ENCODE measurements at places on chromosomes 6 and 20.

- DNase-seq: no peak
These were observed 16.7 kb upstream of the TFAP2A start for GRCh38 chr6:10431423-10432164.

DNA sequence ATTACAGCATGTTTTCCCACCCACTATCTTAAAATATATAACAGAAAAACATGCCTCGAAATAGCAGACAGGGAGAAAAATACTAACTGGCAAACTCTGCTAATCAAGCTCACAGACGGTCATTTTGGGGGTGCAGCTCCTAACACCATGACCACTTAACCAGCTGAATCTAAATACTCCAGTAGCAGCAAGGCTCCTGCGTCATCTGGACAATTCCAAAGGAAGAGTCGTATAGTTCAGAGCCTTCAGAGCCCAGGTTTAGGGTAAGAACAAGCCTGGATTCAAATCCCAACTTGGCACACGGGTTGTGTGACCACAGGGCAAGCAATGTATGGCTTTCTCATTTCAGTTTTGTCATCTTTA, 81.3 kb upstream of the COL21A1 start:
- no peak for DNase-seq

- DNase-seq: no peak
These were observed 1.7 kb downstream of the STX16 start for GRCh38 chr20:58652606-58653294.

DNA sequence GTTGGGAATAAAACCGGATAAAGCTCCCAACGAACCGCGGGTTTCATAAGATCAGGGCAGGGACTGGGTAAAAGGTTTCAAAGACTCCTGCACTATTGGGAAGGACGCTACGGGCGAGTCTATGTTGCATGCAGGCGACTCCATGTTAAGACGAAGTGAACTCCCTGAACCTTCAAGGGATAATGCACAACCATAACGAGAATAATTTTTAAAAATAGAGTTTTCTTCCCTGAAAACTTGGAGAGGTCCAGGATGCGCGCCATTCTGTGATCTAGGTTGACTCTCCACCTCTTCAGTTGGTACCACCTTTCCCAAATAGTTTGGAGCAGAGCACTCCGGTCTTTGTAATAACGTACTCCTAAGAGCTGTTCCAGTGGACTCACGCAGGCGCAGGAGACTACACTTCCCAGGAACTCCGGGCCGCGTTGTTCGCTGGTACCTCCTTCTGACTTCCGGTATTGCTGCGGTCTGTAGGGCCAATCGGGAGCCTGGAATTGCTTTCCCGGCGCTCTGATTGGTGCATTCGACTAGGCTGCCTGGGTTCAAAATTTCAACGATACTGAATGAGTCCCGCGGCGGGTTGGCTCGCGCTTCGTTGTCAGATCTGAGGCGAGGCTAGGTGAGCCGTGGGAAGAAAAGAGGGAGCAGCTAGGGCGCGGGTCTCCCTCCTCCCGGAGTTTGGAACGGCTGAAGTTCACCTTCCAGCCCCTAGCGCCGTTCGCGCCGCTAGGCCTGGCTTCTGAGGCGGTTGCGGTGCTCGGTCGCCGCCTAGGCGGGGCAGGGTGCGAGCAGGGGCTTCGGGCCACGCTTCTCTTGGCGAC, at the start of gene TPX2:
TSS of gene TPX2 (plus strand) at position 562 of the 821 bp plus-strand sequence. CDS start 18,187 bp downstream, outside the sequence.
- peak; percentile 73 for DNase-seq

- no peak for DNase-seq
These were observed 108.6 kb downstream of the MAP3K7 start for GRCh38 chr6:90478278-90478677.

GRCh38 chr6:46269447-46270229, 98.9 kb upstream of the ENPP5 start:
- no peak for DNase-seq

GRCh38 chr6:102798636-102799035, 1405.1 kb downstream of the GRIK2 start:
- no peak for DNase-seq

DNA sequence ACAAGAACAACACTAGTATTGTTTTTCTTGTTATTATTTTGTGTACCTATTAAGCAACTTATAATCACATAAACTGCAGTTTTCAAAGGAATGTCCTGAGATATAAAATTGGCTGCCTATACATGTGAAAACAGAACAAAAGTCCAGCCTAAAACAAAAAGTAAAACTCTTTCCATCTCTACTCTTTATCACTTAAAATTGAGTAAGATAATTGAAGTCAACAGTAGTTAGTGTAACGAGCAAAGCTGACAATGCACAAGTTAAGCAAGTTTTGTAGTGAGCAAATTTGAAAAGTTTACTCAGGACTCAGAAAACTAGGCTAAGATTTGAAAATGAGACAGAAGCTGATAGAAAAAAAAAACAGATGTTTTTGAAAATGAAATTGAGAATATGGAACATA, 941.4 kb upstream of the MAN1A1 start:
- DNase-seq: no peak

GRCh38 chr20:1875762-1876161, 19.4 kb upstream of the SIRPA start:
- no peak for DNase-seq

GRCh38 chr6:15308435-15309213, 62.8 kb downstream of the JARID2 start:
- no peak for DNase-seq

DNA sequence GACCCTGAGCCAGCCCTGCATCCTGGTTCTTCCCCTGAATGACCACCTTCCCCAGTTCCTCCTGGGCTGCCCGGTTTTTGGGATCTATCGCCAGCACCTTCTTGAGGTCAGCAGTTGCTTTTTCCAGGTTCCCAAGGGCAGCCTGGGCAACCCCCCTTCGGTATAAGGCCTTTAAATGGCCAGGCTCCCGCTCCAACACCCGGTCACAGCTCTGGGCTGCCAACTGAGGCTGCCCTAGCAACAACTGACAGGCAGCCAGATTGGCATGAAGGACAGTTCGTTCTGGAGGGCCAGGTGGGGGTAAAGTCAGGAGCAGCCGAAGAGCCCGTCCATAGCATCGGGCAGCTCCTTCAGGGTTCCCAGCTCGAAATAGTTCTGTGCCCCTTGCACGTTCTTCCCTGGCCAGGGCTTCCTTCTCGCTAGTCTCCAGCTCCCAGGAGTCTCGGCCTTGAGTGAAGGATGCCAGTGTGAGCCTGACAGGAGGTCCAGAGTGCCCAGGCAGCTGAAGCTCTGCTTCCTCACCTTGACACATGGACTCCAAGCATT, 778 bp upstream of the ATF6B start:
- no peak for DNase-seq

DNA sequence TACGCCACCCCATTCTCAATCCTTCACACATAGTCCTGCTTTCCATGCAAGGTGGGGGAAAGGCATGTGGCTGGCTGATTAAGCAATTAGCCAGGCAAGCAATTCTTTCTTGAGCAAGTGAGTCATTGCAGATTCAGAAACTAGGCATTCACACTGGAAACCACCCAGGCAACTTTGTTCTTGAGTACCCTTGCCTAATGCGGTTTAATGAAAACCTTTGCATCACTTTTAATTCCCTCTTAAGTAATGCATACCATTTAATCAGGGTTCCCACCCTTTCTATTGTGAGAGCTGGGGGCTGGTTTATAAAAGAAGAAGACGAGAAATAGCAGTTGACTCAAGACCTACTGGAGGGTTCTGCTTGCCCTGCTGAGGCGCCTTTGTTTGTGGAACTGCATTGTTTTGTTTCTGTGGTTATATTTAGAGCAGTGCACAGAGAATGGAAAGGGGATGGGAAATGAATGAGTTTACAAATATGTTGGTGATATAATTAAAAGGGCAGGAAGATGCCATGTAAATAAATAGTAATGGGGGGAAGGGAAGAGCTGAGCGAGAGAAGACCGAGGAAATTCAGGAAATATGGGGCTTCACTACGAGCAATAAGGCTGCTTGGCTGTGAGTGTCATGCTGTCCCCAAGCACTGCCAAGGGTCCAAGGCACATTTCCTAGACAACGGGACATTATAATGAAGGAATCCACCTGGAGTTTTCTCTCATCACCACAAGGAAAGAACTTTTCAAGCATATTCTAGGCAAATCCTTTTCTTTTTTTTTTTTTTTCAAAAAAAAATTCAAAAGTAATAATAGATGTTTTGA, 48.8 kb upstream of the TSHZ2 start:
- no peak for DNase-seq

GRCh38 chr6:126959765-126960164, 158.7 kb upstream of the RSPO3 start:
- DNase-seq: no peak

DNA sequence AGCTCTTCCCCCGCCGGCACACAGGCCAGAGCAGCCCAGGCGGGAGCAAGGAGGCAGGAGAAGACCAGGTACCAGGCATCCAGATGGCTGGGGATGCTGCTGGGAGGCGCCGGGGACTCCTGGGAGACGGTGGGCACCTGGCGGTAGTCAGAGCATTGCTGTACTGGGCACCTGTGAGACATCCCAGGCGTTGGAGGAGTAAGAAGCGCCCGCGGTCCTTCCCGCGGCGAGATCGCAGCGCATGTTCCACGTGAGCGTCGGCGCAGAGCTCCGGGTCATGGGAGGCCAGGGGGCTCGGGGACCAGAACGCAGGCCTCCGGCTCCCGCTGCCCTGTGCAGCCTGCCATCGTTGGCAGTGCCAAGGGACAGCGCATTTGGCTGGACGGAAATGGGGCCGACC, 293.7 kb upstream of the CDYL start:
- DNase-seq: no peak

DNA sequence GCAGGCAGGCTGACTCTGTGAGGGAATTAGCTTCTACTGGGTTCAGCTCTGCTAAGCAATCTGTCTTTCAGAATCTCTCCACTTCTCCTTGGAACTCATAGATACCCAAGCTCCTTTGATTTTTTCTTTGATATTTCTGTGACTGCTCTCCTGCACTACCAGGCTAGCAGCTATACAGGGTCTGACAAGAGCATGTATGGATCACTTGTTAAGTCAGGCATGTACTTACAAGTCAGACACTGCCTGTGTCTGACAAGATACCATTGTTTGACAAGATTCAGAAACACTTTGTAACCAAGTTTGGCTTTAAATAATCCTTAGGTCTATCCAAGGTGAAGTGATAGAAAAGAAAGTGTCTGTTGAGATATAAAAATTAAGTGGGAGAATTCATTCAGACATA, 79.5 kb downstream of the SESN1 start:
- DNase-seq: no peak

DNA sequence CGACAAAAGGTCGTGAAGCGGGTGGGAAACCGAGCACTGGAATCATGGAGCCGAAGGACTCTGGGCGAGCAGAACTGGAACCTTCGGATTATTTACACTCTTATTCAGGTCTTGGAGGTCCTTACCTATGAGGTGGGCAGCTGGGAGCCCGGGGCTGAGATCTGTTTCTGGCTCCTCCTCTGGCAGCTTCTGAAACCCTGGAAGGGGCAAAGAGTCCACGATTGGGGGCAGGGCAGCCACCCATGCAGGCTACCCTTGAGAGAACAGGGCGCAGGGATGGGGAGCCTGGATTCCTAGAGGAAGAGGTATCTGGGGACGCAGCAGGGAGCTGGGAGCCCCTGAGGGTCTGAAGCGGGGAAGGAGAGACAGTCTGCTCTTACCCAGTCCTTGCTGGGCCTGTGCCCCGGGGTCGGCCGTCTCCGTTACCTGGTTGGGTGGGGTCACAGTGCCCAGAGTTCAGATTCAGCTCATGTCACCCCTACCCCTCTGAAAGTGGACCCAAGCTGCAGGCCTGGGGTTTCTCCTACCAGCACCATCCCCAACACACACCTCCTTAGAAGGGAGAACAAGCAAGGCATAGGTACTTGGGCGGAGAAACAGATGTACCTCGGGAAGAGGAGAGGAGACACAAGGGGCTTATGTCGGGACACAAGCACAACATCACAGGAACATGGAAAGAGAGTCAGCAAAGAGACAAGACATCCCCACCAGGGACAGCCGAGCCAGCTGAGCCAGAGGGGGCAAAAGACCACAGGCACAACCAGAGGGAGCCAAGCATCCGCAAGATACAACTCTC, 592 bp downstream of the LTB start:
- DNase-seq: no peak

GRCh38 chr20:33043731-33044181, 9.9 kb upstream of the BPIFB3 start:
- DNase-seq: no peak
